ENCODE measurements at places on chromosomes 11 and 22. TPM values are rescaled to one million over a fixed set of nuclear protein-coding genes. Genes with fewer than 3 reads are reported as not detected.

DNA sequence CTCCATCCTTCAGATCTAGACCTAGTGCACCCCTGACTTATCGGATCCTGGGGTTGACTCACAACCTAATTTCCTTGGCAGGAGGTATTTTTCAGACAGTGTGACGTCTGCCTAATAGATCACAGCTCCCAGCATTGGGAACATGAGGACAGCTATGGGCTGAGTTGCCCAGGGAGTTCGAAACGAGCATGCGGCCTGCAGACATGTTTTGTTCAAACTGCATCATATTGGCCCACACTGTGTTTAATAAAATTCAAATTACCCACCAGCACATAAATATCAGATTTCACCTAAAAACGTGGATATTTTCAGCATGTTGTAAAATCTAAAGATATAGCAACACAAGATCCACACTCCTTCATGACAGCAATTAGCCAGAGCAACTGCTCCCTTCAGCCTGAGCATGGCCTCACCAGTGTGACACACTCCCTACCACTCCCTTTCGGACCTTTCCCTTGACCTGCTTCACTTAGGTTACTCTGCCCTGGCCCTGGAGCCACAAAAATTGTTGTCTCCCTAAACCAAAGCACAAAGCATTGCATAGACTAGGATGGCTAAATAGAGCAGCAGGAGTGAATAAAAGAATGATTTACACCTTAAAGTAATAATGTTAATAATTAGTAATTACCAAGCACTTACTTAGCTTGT, 53.6 kb upstream of the USP47 start:
- no peaks in the 10 kb centered on the region for H3K4me1 ChIP-seq
- H3K27ac ChIP-seq = no peak overlapping the region

- no peaks in the 10 kb centered on the region for H3K4me1 ChIP-seq
- H3K27me3 ChIP-seq = no peaks in the 10 kb centered on the region
- no peak overlapping the region for H3K4me3 ChIP-seq
- H3K36me3 ChIP-seq = no peaks in the 10 kb centered on the region
- no peak for DNase-seq
- no peak overlapping the region for H3K27ac ChIP-seq
These were observed 78.1 kb downstream of the SOX6 start for GRCh38 chr11:16278273-16278672.

The OR5M11 gene
- not detected for total RNA-seq

DNA sequence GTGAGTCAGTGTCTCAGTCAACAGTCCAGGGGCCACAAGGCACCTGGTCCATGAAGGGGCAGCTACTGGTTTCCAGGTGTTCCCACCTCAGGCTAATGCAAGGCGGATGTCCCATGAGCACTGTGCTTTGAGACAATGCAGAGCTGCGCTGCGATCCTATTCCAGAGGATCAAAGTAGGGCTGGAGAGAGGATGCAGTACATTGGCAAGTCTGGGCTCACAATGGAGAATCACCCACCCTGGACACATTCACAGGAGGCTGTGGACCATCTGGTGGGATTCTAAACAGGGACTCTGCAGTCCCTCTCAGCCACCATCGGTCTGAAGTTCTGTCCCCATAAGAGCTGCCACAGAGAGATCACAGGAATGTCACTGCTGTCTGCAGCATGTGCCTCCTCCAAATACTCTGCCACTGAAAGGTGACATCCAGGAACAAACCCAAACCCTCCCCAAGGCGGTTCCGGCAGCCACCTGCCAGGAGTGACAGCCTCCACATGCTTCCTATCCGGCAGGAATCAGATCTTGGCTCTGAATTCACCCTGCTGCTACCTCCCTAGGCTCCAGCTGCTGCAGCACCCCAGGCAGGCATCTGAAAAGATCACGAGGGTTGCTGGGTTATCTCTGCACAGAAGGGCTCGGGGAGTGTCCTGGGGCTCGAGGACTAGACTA, 45.3 kb upstream of the SERPIND1 start:
- no peak for DNase-seq
- H3K27ac ChIP-seq = no peak overlapping the region
- no peaks in the 10 kb centered on the region for H3K4me1 ChIP-seq

The ANKK1 gene
- not detected for total RNA-seq
